ENCODE measurements at places on chromosomes 1 and 21.

DNA sequence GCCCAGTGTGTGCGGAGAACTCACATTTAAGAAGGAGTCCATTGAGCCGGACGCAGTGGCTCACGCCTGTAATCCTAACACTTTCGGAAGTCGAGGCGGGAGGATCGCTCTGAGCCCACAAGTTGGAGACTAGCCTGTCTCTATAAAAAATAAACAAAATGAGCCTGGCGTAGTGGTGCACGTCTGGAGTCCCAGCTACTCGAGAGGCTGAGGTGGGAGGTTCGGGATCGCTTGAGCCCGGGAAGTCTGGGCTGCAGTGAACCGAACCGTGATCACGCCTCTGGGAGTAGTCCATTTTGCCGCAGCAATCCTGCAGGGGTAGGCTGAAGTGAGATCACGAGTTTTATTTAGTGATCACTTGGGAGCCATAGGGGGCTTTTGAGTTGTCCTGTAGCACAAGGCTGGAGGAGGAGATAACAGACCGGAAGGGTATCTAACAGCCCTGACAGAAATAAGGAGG lies 497 bp upstream of the FUCA1 start:
- DNase-seq = no peak

GRCh38 chr1:223214261-223214807 lies 71.3 kb upstream of the TLR5 start:
- no peak for DNase-seq

GRCh38 chr1:225554216-225554812 lies 98.6 kb downstream of the ENAH start:
- DNase-seq = peak; percentile 35

DNA sequence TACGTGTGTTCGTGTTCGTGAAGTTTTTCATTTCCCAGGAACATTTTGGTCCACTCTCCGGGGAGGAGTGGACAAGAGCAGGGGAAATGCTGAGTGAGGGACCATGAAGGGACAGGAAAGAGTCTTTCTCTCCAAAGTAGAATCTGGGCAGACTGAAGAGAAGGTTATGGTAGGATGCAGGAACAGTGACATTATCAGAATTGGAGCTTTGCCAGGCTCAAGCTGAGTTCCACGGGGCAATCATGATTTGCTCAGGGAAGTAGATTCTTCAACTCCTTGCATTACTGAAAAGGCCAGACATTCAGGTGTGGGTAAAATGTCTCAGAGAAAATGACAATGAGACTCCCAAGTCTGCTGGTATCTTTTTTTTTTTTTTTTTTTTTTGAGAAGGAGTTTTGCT lies 16.6 kb downstream of the ATP1A4 start:
- DNase-seq = no peak

DNA sequence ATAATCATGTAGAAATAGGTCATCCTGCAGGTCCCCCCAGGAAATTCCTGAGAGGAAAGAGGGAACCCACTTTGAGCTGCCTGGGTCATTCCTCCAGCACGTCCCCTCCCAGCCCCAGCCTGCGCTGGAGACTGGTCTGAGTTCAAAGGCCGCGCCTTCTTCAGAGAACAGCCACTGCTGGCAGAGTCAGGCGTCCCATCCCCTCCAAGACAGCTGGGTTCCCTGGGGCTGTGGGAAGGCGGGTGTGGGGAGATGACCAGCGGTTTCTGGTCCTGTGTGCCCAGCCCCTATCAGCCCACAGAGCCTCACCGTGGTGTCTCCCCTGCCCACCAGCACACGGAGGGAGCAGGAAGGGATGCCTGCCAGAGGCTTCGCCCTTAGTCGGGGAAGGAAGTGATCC lies 18.0 kb upstream of the TRAPPC10 start:
- DNase-seq = no peak

GRCh38 chr1:91734761-91735160 lies 151.2 kb downstream of the TGFBR3 start:
- no peak for DNase-seq

DNA sequence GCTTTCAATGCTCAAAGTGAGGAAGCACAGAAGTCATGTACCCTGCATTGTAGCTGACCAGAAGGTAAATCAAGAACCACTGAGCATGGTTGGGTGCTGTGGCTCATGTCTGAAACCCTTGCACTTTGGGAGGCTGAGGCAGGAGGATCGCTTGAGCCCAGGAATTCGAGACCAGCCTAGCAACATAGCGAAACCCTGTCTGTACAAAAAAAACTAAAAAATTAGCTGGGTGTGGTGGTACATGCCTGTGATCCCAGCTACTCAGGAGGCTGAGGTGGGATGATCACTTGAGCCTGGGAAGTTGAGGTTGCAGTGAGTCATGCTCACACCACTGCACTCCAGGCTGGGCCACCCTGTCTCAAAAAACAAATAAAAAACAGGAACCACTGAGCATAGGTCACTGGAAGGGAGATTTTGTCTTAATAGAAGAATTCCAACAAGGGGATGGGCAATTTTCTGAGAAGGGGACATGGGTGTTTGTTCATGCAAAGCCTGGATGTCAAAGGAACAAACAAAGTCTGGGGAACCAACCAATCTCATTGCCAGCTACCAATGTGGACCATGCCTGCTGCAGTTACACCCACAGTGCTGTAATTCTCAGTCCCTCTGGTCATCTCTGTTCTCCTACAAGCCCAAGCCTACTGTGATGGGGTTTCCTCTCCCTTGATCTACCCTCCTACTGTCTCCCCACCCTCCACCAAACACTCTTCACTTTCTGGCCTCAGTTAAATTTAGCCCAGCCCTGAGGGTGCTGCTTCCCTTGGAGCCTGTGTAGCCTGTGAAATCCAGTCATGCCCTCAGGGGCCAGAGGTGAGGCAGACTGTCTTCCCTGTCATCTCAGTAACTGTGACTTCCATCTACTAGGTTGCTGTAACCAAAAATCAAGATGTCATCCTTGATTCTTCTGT lies 47.9 kb downstream of the ELF3 start:
- DNase-seq = no peak

DNA sequence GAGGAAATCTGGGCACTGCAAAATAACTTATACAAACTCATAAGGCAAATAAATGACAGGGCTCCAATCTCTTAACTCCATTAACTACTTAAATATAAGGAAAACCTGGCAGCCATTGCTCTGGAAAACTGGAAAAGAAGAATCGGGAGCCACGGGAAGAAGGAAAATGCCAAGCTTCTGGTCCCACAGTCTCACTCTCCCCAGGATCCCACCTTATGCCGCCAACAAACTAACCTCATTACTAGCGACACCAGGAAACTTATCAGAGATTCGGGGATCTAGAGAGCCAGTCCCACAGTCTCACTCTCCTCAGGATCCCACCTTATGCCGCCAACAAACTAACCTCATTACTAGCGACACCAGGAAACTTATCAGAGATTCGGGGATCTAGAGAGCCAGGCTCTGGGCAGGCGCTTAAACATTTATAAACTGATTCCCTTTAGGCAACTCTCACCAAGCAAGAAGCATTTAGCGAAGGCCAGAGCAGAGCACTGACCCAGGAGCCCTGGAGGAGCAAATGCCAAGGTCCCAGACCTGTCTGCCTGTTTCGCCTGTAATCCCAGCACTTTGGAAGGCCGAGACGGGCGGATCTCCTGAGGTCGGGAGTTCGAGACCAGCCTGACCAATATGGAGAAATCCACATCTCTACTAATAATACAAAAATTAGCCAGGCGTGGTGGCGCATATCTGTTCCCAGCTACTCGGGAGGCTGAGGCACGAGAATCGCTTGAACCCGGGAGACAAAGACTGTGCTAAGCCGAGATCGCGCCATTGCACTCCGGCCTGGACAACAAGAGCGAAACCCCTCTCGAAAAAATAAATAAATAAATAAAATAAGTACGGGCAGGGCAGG lies 720 bp downstream of the PSMB2 start:
- no peak for DNase-seq

DNA sequence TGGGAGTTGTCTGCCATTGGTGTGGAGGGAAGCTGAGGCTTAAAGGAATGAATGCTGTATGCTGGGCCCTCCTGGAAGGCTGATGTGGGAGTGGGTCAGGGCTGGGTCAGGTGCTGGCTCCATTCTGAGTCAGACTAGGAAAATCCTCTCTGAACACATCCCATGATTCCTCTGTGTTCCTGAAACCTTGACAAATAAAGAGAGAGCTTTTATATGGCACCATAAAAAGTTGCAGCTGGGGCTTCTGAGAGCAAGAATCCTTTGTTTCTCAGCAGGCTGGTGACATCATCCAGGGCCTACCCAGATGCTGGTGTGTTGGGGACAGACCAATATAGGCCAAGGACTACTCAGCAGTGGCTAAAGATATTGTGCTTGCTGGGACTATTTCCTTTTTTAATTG lies 27.8 kb upstream of the NFASC start:
- no peak for DNase-seq

DNA sequence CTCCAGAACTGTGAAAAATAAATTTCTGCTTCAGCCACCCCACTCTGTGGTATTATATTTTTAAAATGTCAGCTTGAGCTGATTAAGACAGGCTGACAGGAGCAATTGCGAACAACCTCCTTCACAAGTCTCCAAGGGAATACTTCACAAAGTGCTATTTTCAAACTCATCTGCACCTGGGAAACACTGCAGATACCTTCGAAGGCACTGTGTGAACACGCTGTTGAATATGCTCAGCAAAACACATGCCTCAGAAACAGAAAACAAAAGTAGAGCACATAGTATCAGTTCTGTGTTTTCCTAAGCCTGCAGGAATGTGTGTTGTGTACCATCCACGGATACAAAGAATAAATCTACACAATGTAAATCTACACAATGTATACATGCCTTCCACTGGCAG lies 10.6 kb downstream of the TSPAN2 start:
- no peak for DNase-seq

DNA sequence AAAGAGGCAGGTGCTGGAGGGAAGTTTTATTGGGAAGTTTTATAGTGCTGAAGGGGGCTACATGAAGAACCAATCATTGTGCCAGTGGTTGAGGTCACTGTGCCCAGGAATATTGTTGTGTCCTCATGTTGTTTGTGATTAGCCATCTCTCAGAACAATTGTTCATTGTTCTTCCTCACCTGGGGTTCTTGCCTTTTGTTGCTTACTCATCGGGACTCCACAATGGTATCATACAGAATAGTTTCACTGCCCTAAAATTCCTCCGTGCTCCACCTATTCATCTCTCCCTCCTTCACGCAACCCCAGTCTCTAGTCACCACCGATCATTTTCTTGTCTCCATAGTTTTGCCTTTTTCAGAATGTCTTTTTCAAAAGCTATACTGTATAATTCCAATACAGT lies 38.9 kb upstream of the CDC14A start:
- no peak for DNase-seq

DNA sequence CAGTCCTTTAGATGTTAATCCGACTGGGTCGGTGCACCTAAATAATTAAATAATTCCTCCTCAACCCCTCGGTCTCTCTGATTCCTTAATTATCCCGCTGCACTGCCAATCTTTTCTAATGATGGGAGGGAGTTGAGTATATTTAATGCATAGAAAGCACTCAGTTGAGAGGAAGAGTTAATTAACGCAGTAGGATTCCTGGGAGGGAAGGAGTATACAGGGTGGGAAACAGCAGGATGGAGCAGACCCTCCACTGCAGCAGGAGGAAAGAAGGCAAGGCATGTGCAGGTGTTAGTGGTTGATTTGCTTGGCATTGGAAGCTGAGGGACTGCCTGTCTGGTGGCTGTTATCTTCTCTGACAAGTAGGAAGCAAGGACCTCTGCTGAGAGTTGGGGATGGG lies 9.9 kb upstream of the REN start:
- DNase-seq = no peak

- DNase-seq = no peak
Observed at GRCh38 chr21:26935977-26936376, 30.9 kb downstream of the ADAMTS5 start.

DNA sequence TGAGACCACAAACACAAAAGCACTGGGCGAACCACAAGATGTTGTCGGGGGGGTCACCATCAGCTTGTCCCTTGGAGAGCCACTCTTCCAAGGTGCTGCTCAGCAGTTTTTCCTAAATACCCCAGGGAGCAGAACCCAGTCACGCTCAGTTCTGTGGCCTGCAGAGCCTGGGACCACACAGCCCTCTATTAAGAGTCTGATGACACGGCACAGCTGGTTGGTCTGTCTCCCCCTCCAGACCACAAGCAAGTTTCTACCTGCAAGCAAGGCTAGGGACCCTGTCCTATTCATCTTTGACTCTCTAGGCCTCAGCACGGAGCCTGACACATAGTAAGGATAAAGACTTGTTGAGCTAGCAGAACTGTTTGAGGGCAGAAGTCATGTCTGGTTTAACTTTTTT lies 28.5 kb downstream of the SLC9A1 start:
- no peak for DNase-seq

- DNase-seq = no peak
Observed at GRCh38 chr1:203127666-203128430, at the start of gene ADORA1. TSS of gene ADORA1 (plus strand) at chr1:203127726. CDS start at chr1:203128842, 1,116 bp downstream.

- no peak for DNase-seq
Observed at GRCh38 chr1:82268826-82269225, 468.1 kb downstream of the ADGRL2 start.
